ENCODE measurements at places on chromosomes 12 and 14. TPM values are rescaled to one million over a fixed set of nuclear protein-coding genes. Genes with fewer than 3 reads are reported as not detected.
A peak's percentile ranks its signal among the peaks of the same experiment; 100 is the strongest.

The RND1 gene
- 0.36 TPM for total RNA-seq

GRCh38 chr14:41285186-41285748 lies 321.4 kb upstream of the LRFN5 start:
- no peaks in the 10 kb centered on the region for H3K36me3 ChIP-seq
- H3K4me3 ChIP-seq, result no peak overlapping the region
- no peaks in the 10 kb centered on the region for H3K4me1 ChIP-seq
- no peak overlapping the region for H3K27ac ChIP-seq

DNA sequence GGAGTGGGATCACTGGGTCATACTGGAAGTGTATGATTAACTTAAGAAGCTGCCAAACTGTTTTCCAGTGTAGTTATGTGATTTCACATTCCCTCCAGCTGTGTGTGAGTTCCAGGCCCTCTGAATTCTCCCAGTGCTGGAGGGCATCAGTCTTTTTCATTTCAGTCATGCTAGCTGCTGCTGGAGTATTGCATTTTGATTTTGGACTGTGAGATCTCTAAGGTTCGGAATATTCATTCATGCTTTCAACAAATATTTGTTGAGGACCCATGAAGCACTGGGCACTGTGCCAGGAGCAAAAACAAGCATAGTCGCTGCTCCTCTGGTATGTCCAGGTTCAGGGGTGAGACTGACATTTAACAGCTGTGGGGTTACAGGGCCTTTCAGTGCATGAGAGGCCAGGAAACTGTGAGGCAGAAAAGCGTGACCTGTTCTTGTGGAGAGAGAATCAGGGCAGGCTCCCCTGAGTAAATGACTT lies 133.2 kb downstream of the SCARB1 start:
- no peaks in the 10 kb centered on the region for H3K27me3 ChIP-seq
- no peak overlapping the region for H3K4me3 ChIP-seq
- peak; percentile 87 for DNase-seq

The FAM181A gene
- total RNA-seq, result not detected

The HOXC13 gene
- not detected for total RNA-seq

DNA sequence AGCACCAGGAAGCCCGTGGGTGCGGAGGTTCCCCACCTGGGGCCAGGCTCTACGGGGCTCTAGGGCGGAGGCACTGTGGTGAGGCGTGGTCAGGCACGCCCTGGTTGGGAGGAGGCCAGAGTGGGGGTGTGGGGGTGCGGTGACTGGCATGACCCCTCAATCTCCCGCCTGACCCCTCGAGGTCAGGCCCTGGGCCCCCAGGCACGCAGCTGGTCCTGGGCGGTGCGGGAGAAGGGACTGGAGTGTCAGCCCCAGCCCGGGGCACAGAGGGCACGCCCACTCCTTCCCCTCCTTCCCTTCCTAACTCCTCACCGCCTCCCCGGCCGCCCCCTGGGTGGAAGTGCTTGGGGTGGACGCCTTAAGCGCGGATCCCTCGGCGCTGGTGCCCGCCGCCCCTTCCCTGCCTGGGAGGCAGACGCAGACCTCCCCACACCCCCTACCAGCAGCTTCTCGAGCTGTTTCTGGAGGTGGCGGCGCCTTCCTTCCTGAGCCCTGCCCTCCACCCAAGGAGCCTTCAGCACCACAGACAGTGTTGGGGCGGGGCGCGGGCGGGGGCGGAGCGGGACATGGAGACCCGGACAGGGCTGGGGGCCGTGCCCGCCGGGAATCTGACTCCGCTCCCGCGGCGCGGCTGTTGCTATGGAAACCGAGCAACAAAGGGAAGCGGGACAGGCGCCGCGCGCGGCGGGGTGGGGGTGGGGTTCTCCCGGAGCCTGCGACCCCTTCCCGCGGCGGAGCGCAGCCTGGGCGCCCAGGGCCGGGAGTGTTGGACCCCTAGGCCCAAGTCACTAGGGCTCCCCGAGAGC lies 741 bp upstream of the CRIP2 start:
- H3K4me3 ChIP-seq, result peak overlapping the region; percentile 36
- peaks cover 9% of the 10 kb centered on the region for H3K27me3 ChIP-seq
- H3K27ac ChIP-seq, result peak overlapping the region; percentile 79
- H3K36me3 ChIP-seq, result peaks cover 11% of the 10 kb centered on the region
- peaks cover 56% of the 10 kb centered on the region for H3K4me1 ChIP-seq
- peak; percentile 92 for DNase-seq

- no peaks in the 10 kb centered on the region for H3K4me1 ChIP-seq
- DNase-seq, result no peak
- H3K36me3 ChIP-seq, result no peaks in the 10 kb centered on the region
- no peaks in the 10 kb centered on the region for H3K27me3 ChIP-seq
- H3K27ac ChIP-seq, result no peak overlapping the region
- no peak overlapping the region for H3K4me3 ChIP-seq
Measured at GRCh38 chr14:55339770-55340169, 68.5 kb downstream of the FBXO34 start.

DNA sequence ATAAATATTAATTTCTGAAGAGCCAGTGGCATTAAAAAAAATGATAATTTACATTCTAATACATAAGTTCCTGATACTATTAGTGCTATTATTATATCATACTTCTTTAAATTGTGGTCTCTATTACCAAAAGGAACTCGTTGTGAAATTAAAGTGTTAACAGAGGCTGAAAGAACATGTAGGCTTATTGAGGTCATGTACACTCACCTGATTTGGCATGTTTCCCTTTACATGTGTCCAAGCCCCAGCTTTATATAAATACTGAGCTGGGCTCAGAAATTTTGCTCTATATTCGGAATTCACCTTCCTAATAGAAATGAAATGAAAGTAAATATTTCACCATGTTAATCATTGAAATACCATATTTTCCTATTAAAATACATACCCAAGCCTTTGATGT lies 11.0 kb downstream of the MDM1 start:
- peak overlapping the region; percentile 85 for H3K27ac ChIP-seq
- H3K4me3 ChIP-seq, result no peak overlapping the region
- DNase-seq, result no peak
- H3K4me1 ChIP-seq, result peaks cover 94% of the 10 kb centered on the region
- H3K36me3 ChIP-seq, result peaks cover 24% of the 10 kb centered on the region

- H3K4me1 ChIP-seq, result no peaks in the 10 kb centered on the region
- H3K36me3 ChIP-seq, result peaks cover 25% of the 10 kb centered on the region
- H3K27ac ChIP-seq, result no peak overlapping the region
- no peaks in the 10 kb centered on the region for H3K27me3 ChIP-seq
- DNase-seq, result no peak
Measured at GRCh38 chr14:75960231-75960630, 21.6 kb downstream of the TGFB3 start.

GRCh38 chr14:68785534-68786490 lies 7.1 kb downstream of the ZFP36L1 start:
- H3K27ac ChIP-seq, result peak overlapping the region; percentile 100
- H3K4me1 ChIP-seq, result peaks cover 42% of the 10 kb centered on the region
- no peak overlapping the region for H3K4me3 ChIP-seq
- peak; percentile 78 for DNase-seq

GRCh38 chr14:89507926-89508460 lies 91.0 kb upstream of the FOXN3 start:
- H3K27me3 ChIP-seq, result no peaks in the 10 kb centered on the region
- H3K4me1 ChIP-seq, result no peaks in the 10 kb centered on the region
- H3K36me3 ChIP-seq, result no peaks in the 10 kb centered on the region
- H3K27ac ChIP-seq, result no peak overlapping the region
- DNase-seq, result no peak

- H3K27ac ChIP-seq, result no peak overlapping the region
- H3K4me3 ChIP-seq, result no peak overlapping the region
- H3K36me3 ChIP-seq, result no peaks in the 10 kb centered on the region
- no peak for DNase-seq
Measured at GRCh38 chr14:97442363-97442762, 645.2 kb downstream of the VRK1 start.

The ST8SIA1 gene
- 17.4 TPM for total RNA-seq

The PPP2R5E gene
- total RNA-seq, result 26.4 TPM

GRCh38 chr12:19121449-19122018 lies 8.0 kb upstream of the PLEKHA5 start:
- no peaks in the 10 kb centered on the region for H3K4me1 ChIP-seq
- no peak for DNase-seq
- H3K27me3 ChIP-seq, result no peaks in the 10 kb centered on the region
- no peak overlapping the region for H3K4me3 ChIP-seq
